ENCODE measurements at places on chromosomes 3 and 15.

DNA sequence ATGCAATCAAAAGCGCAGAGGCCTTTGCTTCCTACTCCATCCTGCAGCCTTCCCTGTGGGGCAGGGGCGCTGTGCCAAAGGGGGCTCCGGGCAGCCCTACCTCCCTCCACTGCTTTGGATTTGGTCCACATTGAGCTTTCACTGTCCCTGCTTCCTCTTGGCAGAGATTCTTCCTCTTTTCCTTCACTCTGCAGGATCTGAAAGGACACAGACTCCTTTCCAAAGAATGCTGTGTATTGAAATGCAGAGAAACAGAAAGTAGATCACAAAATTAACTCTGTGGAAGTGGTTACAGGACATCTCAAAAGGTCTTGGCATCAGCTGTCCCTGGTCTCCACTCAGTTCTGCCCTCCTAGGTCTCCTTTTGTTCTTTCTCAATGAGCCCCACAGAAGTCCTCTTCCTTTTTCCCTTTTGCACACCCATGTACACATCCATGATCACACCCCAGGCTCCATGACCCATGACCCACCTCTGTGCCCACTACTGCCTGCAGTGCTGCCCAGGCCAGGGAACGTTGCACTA lies 64.1 kb downstream of the CCR1 start:
- no peak for DNase-seq

- DNase-seq: no peak
Observed at GRCh38 chr15:58994906-58995453, 7.5 kb downstream of the RNF111 start.

GRCh38 chr3:179961703-179962078 lies 75.0 kb downstream of the PEX5L start:
- DNase-seq: no peak

DNA sequence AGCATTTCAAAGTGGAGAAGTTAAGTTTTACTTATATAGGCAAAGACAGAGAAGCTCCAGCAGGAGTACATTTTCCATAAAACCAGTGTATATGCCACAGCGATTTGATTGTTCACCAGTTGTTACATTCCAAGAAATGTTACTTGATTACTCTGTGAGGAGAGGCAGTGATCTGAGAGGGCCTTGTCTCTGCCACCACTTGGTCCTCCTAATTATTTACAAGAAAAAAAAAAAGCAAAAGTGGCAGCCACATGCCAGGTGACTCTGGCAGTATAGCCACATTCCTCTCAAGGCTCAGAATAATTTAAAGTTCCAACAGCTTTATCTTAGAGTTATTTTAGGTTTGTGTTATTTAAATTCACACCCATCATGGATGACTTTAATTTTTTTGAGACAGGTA lies 1077.8 kb downstream of the ZPLD1 start:
- no peak for DNase-seq

DNA sequence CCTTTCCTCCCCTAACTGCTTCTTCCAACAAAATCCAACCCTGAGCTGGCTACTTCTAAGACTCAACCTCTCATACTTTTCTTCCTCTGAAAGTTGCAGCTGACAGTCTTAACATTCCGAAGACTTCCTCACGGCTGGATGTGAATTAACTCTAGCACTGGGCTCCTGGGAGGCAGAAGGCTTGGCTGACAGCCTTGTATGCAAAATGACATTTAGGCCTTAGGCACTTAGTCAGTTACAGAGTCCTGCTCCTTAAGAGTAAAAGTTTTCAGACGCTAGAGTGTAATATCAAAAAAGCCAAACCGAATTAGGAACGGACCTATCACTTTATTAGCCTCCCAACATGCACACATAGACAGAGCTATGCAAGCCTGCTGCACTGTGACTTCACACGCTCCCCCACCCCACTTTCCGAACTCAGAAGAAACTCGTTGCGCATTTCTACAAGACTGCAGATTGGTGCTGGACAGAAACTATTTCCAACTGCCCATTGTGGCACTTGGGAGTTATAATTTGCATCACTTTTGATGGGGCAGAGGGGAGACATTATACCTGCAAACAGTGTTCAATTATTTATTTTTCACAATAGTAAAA lies 15.5 kb upstream of the ANXA2 start:
- DNase-seq: no peak

DNA sequence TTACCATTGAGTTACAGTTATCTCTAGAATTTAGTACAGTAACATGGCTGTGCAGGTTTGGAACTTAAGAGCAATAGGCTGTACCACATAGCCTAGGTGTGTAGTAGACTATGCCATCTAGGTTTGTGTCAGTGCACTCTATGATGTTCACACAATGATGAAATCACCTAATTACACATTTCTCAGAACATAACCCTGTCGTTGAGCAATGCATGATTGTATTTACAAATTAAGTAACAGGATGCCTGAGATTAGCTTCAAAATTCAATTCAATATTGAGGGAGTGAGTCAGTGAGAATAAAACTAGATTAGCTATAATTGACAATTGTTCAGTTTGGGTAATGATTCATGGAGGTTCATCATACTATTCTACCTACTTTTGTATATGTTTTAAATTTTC lies 633.8 kb downstream of the IGSF11 start:
- DNase-seq: no peak

DNA sequence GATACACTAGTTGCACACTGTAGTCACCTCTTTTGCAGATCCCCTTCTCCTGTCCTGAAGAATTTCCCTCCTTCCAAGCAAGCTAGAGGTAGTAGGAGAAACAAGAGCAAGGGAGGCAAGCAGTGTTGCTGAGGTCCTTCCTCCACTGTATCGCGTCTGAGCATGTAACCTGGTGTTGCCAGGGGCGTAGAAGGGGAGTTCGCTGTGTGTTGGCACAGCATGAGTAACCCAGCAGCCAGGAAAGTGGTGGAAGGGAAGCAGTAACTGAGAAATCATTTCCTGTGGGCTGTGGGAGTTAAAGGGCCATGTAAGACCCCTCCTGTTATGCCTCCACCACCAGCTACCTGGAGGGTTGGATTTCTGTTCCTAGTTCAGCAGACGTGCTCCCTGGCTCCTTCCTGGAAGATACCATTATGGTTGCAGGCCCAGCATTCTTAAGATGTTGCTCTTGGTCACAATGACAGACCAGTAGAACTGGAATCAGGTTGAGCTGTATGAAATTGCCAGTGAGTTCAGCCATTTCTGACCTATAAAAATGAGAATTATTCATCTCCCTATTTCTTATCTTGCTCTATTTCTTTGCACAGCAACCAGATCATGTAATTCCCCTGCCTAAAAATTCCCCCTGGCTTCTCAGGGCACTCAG lies 215.3 kb upstream of the TOPAZ1 start:
- no peak for DNase-seq

- DNase-seq: no peak
Observed at GRCh38 chr15:71654720-71655174, 155.6 kb upstream of the NR2E3 start.
